ENCODE measurements at places on chromosomes 1 and 21.
A peak's percentile ranks its signal among the peaks of the same experiment; 100 is the strongest.

DNA sequence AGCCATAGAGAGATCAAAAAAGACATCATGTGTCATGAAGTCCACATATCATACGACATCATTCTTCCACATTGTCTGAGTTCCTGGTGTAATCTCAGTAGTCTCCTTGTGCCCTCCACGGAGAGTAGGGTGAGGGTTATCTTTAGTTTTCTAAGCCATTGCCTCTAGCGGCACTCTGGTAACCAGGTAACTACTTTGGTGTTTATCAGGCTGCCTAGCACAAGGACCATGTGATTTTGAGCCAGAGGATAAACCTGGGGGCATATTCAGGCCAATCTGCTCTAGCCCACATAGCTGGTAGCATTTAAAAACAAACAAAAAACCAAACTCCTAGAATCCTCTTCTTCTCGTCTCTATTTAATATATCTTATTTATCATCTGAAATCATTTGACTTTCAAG, 147.4 kb downstream of the GDAP2 start:
- no peak overlapping the region for H3K27ac ChIP-seq
- no peaks in the 10 kb centered on the region for H3K36me3 ChIP-seq
- H3K27me3 ChIP-seq, result no peaks in the 10 kb centered on the region
- no peaks in the 10 kb centered on the region for H3K4me1 ChIP-seq
- H3K4me3 ChIP-seq, result no peak overlapping the region

- H3K36me3 ChIP-seq, result no peaks in the 10 kb centered on the region
- H3K27me3 ChIP-seq, result no peaks in the 10 kb centered on the region
- DNase-seq, result no peak
- H3K4me3 ChIP-seq, result no peak overlapping the region
- peaks cover 19% of the 10 kb centered on the region for H3K4me1 ChIP-seq
These were observed 14.8 kb upstream of the MATN1 start for GRCh38 chr1:30738040-30738714.

- H3K36me3 ChIP-seq, result no peaks in the 10 kb centered on the region
- H3K4me1 ChIP-seq, result peaks cover 5% of the 10 kb centered on the region
- H3K27ac ChIP-seq, result no peak overlapping the region
- H3K4me3 ChIP-seq, result no peak overlapping the region
These were observed 10.5 kb upstream of the TAF1A start for GRCh38 chr1:222600281-222600680.

DNA sequence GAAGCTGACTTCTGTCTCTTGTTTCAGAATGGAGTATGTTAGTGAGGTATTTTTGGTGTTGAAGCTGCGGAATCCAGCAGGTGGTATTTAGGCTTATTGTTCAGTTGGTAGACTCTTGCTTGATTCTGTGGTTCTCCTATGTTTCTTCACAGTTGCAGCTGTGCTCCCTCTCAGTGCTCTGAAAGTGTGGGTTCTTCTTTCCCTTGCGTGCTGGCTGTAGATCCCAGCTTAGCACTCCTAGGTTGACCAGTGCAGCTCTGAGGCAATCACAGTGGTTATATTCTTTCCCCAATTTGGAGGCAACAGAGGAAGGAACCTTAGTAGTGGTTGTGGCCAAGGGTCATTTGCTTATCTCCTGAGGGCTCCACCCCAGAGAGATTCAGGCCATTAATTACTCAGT, 269.2 kb upstream of the NRIP1 start:
- H3K27me3 ChIP-seq, result no peaks in the 10 kb centered on the region
- no peak for DNase-seq
- H3K36me3 ChIP-seq, result no peaks in the 10 kb centered on the region
- H3K27ac ChIP-seq, result no peak overlapping the region

DNA sequence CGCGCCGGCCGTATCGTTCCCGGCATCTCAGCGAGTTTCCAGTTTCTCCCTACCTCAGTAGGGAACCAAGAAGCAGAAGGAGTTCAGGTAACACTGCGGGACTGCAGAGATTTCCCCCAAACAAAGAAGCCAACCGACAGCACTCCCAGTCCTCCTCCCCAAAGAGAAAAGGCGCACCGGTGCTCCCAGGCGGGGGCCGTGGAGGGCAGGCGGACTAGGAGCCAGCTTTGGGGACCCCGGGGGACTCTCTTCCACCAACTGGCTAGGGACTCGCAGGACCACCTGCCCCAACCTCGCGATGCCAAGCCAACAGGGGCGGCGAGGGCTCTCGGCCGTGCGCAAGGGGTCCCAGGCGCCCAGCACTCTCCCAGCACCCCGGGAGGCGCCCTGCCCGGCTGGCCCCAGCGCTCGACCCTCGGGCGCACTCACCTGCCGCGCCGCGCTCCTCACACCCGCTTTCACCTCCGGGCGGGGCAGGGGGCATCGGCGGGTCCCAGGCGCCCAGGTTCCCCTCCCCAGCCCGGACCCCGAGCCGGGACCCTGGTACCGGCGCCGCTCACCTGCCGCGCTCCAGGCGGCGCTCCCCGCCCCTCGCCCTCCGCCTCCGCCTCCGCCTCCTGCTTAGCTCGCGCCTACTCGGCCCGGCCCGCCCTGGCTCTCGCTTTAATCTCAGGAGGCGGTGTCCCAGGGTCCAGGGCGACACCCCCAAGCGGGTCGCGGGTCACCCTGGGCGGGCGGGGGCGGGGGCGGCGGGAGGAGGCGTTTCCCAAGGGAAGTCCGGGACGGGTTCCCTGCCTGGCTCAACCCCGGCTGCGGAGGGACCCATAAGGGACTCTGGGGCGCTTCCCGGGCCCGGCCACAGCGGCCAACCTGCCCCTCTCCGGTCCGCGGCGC, at the start of gene TMPRSS2:
TMPRSS2 (minus strand) TSS at position 638 of the 894 bp plus-strand sequence. CDS start 10,025 bp downstream, outside the sequence.
- no peaks in the 10 kb centered on the region for H3K27me3 ChIP-seq
- H3K36me3 ChIP-seq, result no peaks in the 10 kb centered on the region
- peak within 1 kb of the TSS; percentile 46 for H3K4me3 ChIP-seq

- H3K4me3 ChIP-seq, result no peak overlapping the region
- DNase-seq, result no peak
- H3K27me3 ChIP-seq, result no peaks in the 10 kb centered on the region
- no peaks in the 10 kb centered on the region for H3K36me3 ChIP-seq
- no peak overlapping the region for H3K27ac ChIP-seq
- H3K4me1 ChIP-seq, result no peaks in the 10 kb centered on the region
These were observed 1844.7 kb downstream of the NCAM2 start for GRCh38 chr21:22842875-22843274.

DNA sequence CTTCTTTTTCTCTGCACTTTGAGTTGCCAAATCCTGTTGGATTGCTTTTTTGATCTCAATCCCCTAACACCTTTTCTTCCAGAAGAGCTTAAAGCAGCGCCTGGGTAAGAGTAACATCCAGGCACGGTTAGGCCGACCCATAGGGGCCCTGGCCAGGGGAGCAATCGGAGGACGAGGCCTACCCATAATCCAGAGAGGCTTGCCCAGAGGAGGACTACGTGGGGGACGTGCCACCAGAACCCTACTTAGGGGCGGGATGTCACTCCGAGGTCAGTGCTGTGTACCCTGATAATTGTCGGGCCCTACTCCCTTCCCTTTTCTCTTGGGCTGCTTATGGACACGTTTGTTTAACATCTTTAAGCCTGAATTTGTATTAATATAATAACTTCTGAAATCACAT, 8.3 kb downstream of the CHTOP start:
- H3K4me3 ChIP-seq, result no peak overlapping the region
- H3K27ac ChIP-seq, result no peak overlapping the region
- peaks cover 36% of the 10 kb centered on the region for H3K36me3 ChIP-seq
- H3K27me3 ChIP-seq, result no peaks in the 10 kb centered on the region
- peaks cover under 1% of the 10 kb centered on the region for H3K4me1 ChIP-seq
- no peak for DNase-seq

- DNase-seq, result no peak
- H3K36me3 ChIP-seq, result no peaks in the 10 kb centered on the region
- no peaks in the 10 kb centered on the region for H3K27me3 ChIP-seq
- H3K27ac ChIP-seq, result no peak overlapping the region
- H3K4me1 ChIP-seq, result no peaks in the 10 kb centered on the region
These were observed 252.0 kb downstream of the KCTD3 start for GRCh38 chr1:215819114-215819513.

GRCh38 chr1:52571783-52572182, 18.9 kb upstream of the TUT4 start:
- H3K27me3 ChIP-seq, result no peaks in the 10 kb centered on the region
- H3K4me1 ChIP-seq, result no peaks in the 10 kb centered on the region
- H3K4me3 ChIP-seq, result no peak overlapping the region
- H3K27ac ChIP-seq, result no peak overlapping the region
- no peaks in the 10 kb centered on the region for H3K36me3 ChIP-seq
